Stimulated activated CD8-positive, alpha-beta memory T cell treated with anti-CD3 and anti-CD28 coated beads, Interleukin-4, amount 100 ng/mL, for 1 hour (primary cell): ENCODE measurements at places on chromosomes 11 and 22.

DNA sequence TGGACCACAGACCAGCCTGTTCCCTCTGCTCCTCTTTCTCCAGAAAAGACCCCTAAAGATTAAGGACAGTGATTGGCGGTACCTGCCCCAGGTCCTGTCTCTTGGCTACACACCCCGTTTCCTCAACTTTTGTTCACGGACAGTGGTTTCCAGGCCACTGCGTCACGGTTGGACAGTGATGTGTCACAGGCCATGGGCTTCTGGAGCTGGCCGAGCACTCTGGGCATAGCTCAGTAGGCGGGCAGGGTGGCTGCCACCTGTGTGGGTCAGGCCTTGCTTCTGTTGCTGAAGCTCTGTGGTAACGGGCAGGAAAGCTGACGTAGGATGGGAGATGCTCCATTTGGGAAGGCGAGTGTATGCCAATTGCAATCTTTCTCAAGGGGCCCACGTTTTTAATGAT is 13.6 kb downstream of the TUB start:
- DNase-seq, result no peak

DNA sequence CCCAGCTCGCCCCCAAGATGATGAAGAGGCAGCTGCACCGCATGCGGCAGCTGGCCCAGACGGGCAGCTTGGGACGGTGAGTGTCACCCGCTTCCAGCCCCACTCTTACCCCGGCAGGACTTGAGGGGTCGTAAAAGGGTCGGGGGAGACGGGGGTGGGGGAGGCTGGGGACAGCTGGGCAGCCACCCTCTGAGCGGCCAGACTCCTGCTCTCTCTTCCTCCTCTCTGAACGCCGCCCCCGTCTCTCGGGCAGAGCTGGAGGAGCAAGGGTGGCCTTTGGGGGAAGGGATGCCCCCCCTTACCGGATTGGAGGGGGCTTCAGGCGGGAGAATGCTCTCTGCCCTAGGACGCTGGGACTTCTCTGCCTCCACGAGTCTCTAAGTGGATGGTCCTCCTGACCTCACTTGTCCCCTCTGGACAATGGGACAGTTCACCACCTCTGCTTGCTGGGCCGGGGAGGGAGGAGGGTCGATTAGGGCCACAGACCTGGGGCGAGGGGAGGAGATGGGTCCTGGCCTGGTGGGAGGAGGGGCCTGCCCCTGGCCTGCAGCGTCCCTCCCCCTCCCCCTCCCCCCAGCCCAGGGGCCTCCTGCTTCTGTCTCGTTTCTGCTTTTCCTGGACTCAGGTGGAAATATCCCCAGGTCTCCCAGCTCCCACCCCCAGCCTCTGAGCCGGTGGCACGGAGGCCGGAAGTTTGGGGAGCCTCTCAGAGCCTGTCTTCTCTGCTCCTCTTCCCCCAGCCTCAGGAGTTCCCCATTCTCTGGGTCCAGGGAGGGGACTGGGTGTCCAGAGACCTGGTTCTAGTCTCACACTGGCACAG is 512 bp downstream of the SH3BP1 start:
- no peak for DNase-seq

DNA sequence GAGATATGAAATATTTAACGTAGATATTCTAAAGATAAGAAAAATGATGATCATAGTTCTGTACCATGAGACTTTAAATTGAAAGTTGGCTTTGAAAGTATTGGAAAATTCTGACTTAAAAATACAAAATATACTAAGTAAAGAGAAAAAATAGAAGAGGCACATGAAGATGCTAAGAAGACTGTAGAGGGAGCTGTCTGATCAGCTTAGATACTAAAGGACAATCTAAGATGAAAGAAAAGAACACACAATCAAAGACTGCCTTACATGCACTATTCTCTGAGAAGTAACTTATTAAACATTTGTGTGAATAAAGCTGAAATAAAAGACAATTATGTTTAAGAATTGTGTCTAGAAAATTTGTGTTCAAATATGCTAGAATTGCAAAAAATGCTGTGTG is 55.1 kb downstream of the RBMXL2 start:
- no peak for DNase-seq

DNA sequence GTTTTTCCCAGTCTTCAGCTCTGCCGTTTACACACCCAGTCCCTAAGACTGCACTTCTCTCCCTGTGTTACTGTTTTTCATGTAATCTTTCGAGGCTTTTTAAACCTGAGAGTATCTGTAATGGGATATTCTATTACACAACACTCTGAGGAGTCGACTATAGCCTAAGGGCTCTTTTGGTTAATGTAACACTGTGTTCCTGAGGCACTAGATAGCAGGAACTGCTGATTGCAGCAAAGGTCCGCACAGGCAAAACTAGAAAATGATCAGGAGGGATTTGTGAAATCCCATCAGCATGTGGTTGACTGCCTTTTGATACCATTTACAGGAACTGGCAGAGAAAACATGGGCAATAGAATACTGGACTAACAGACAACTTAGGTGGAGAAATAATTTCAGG is 512.3 kb upstream of the RAG2 start:
- DNase-seq, result no peak

DNA sequence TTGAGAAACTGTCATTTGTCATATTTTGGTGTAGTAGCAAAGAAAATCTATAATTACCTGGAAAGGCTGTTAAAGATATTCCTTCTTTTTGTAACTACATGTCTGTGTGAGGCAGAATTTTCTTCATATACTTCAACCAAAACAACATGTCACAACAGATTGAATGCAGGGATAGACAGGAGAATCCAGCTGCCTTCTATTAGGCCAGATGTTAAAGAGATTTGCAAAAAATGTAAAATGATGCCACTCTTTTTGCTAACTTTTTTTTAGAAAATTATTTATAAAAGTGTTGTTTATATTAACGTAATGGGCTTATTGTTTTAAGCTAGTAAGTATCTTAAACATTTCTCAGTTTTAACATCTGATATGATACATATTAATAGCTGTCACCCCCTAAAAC is 12.7 kb downstream of the DGKZ start:
- DNase-seq, result no peak
